T47D (cell line): ENCODE measurements at places on chromosomes 6 and 20.

DNA sequence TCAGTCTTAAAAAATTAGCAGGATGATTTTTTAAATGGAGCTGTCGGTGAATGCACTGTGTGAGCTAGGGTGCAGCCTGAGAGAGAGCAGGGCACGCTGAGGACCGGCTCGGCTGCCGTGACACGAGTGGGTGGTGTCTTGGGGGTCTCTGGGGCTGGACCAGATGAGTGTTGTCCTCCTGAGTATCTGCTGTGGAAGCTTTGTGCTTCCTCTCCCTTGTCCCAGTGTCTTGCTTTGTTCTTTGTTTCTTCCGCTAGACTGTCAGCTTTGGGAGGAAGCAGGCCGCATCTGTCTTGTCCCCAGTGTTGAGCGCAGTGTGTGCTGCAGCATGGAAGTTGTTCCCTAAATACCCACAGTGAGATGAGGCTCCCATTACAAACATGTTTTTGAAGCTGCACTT is 89.4 kb downstream of the RTN4IP1 start:
- DNase-seq = no peak

- no peak for DNase-seq
Observed at GRCh38 chr20:17611540-17612286, 41.8 kb downstream of the DSTN start.

DNA sequence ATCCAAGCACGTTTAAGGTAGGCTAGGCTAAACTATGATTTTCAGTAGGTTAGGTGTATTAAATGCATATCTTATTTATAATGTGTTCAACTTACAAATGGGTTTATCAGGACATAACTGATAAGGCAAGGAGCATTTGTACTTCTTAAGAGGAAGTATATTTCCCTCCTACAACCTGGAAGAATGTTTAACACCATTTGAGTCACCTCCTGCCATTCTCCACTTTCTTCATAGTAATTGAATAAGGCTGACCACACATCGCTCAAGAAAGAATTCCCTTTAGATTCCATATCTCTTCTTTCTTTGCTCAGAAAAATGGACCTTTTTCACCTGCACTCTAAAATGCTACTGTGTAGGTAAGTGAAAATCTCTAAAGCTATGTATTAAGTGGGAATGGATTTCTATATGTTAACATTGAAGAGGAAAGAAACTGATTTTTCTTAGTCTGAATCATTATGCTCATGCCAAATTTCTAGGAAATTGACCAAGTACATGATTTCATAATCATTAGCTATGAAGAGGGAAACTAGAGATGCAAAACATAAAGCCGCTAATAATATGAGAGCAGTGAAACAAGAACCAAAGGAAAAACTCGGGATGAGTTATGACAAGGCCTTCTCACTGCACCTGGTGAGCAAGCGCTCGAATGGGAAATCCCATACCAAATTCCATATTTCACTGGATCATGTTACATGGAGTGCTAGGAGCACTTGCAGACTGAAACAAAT is 210.4 kb downstream of the ALDH8A1 start:
- no peak for DNase-seq

GRCh38 chr6:153621070-153621469 is 418.0 kb upstream of the OPRM1 start:
- DNase-seq = no peak

DNA sequence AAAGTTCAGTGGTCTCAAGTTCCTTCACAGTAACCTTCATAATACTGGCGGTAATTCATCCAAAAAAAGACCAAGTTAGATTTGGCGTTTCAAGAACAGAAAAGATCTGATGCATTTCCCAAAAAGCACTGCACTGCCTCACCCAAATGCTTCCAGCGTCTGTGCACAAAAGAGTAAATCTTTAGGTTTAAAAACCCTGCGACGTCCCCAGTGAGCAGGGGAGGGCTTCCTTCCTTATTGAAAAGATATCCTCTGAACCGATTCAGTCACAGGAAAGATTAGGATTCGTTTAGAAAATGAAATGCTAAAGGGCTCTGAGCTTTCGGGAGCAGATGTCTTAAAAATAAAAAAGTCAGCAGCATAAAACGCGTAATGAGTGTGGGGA is 654 bp downstream of the TBC1D7 start:
- no peak for DNase-seq

- DNase-seq = no peak
Observed at GRCh38 chr20:34011275-34011674, 17.6 kb downstream of the RALY start.

GRCh38 chr20:61712688-61713087 is 353.0 kb downstream of the TAF4 start:
- no peak for DNase-seq

GRCh38 chr20:739736-740135 is 28.6 kb downstream of the SLC52A3 start:
- DNase-seq = no peak

- no peak for DNase-seq
Observed at GRCh38 chr6:158050955-158051354, 69.3 kb downstream of the SYNJ2 start.

- DNase-seq = no peak
Observed at GRCh38 chr6:160106701-160107100, 14.9 kb upstream of the SLC22A1 start.

DNA sequence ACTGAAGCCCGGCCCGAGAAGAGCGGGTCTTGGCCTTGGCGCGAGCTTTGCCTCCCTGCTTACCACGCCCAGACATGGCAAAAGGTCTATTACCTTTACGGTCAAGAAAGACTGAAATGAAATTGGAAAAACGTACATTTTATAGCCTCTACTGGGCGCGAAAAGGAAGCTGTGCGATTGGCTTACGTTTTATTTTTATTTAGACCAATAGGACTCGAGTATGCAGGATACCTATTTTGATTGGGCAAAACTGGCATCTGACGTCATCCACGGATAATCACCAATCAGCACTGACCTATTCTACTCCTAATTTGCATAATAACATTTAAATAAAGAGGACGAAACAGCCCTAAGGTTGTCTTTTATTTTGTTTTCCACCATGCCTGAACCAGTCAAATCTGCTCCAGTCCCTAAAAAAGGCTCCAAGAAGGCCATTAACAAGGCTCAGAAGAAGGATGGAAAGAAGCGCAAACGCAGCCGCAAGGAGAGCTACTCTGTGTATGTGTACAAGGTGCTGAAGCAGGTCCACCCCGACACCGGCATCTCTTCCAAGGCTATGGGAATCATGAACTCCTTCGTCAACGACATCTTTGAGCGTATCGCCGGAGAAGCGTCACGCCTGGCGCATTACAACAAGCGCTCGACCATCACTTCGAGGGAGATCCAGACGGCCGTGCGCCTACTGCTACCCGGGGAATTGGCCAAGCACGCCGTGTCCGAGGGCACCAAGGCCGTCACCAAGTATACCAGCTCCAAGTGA is 97.4 kb downstream of the OR2B2 start:
- DNase-seq = peak; percentile 98

GRCh38 chr6:36641543-36641942 is 37.0 kb upstream of the CDKN1A start:
- DNase-seq = no peak

- DNase-seq = no peak
Observed at GRCh38 chr20:43849496-43850186, 65.0 kb upstream of the TOX2 start.

- no peak for DNase-seq
Observed at GRCh38 chr6:123570813-123571684, 65.7 kb downstream of the TRDN start.

GRCh38 chr6:69866770-69867638 is 648 bp downstream of the COL19A1 start:
- peak; percentile 28 for DNase-seq

DNA sequence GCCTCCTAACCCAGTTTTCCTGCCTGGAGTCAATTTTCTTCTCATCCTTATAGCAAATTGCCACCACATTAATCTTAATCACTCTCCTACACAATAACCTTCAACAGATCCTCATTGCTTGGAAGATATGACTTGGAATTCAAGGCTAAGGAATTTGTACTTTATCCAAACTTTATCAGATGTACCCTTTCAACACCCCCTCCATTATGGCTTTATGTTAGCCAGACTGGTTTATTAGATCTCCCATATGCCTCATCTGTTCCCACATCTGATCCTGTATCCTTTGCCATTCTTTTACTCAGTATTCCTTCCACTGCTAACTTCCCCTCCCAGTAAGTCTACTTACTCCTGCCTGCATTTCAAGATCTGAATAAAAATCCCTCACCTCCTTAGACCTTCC is 4.0 kb upstream of the FRK start:
- DNase-seq = no peak

GRCh38 chr20:10648651-10649050 is 25.1 kb downstream of the JAG1 start:
- DNase-seq = no peak

- no peak for DNase-seq
Observed at GRCh38 chr6:162705736-162706135, 21.8 kb downstream of the PRKN start.

GRCh38 chr6:101422251-101422650 is 28.7 kb downstream of the GRIK2 start:
- no peak for DNase-seq

GRCh38 chr6:148448369-148449012 is 105.9 kb downstream of the SASH1 start:
- no peak for DNase-seq

DNA sequence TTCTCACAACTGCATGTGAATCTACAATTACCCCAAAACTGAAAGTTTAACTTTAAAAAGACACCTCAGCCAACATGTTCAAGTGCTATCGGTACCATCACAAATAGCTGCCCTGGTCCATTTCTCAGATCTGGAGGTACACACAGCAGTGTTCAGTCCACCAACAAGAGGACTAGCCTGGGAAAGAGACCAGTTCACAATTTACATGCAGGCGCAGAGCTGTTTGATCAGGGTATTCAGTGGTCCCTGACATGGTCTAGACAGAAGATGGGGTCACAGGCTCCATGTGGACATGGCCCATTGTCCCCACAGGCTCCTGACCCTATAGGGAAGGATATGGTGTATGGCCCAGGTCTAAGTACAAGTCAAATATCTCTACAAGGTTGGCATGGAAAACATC is 15.6 kb upstream of the TGM6 start:
- no peak for DNase-seq

DNA sequence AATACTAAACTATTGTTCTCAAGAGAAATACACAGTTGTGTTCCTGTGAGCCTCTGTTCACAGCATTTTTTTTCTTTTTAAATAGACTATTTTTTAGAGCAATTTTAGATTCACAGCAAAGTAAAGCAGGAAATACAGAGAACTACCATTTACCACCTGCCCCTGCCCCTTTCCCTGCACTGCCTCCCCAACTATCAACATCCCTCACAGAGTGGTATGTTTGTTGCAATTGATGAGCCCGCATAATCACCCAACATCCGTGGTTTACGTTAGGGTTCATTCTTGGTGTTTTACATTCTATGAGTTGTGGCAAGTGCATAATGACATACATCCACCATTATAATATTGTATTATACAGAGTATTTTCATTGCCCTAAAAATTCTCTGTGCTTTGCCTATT is 71.6 kb upstream of the TNFAIP3 start:
- DNase-seq = no peak

DNA sequence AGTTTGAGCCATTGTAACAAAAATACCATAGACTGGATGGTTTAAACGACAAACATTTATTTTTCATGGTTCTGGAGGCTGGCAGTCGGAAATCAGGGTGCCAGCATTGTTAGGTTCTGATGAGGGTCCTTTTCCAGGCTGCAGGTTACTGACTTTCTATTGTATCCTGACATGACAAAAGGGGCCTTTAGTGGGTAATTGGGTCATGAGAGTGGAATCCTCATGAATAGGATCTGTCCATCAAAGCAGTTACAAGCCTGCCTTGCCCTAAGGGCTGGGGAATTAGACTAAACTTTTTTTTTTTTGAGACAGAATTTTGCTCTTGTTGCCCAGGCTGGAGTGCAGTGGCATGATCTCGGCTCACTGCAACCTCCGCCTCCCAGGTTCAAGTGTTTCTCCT is 347.9 kb upstream of the TSHZ2 start:
- no peak for DNase-seq

DNA sequence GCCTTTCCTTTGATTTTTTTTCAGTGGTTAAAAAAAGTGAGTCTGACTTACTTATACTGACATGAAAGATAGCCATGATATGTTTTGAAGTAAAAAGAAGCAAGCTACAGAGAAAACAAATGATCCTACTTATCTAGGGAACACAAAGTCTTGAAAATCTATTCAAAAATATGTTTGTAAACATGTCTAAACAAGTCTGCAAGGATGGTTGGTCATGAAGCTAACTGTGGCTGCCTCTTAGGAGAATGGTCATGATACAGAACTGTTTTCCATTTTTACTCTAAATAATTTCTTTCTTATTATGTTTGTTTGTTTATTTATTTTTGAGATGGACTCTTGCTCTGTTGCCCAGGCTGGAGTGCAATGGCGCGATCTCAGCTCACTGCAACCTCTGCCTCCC is 21.5 kb downstream of the FERMT1 start:
- no peak for DNase-seq

- peak; percentile 19 for DNase-seq
Observed at GRCh38 chr6:98539741-98540140, 294.6 kb upstream of the POU3F2 start.

GRCh38 chr20:12113468-12114371 is 196.0 kb downstream of the BTBD3 start:
- DNase-seq = peak; percentile 28

DNA sequence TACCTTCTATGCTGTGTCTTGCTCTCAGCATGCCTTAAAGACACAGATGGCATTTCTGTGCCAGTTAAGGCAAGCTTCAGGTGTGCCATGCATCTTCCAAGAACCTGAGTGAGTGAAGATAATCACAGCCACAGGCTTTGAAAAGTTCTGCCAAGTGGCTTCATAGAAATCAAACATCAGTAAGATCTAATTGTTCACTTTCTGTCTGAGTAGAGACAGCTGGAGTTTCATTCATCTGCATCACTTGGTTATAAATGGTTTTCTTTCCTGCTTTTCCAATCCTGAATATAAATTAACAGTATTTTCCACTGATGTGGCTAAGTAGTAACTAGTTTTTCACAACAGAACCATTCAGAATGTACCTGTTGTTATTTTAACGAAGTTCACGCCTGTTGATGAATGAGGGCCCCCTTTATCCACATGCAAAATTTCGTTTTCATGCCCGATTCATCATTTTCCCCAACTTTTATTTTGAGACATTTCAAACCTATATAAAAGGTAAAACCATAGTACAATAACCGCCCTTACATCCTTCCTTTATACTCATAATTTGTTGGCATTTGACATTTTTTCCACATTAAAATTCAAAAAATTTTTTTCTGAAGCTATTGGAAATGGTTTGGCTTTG is 38.6 kb upstream of the KCNG1 start:
- DNase-seq = no peak
